ENCODE measurements at places on chromosomes 16 and 17. TPM values are rescaled to one million over a fixed set of nuclear protein-coding genes. Genes with fewer than 3 reads are reported as not detected.

The ICAM2 gene
- total RNA-seq, result 55.7 TPM

DNA sequence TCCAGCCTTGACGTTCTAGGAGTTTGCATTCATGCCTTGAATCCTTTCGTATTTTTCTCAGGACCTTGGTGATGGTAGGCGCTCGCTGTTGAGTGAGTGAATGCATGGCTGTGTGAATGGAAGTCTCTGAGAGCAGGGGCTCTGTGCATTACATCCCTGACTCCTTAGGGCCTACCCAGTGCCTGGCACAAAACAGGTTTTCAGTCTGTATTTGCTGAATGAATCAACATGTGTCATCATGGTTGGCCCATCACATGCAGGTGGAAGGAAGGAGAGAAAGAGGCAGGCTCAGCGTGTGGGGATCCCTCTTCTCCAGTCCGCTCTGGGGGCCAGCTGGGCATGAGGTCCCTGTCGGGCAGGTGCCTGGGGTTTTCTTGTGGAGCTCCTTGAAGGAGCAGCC lies 8.7 kb downstream of the RAP1GAP2 start:
- H3K4me3 ChIP-seq, result no peak overlapping the region
- peaks cover 10% of the 10 kb centered on the region for H3K4me1 ChIP-seq
- no peak for DNase-seq
- H3K27me3 ChIP-seq, result no peaks in the 10 kb centered on the region
- no peaks in the 10 kb centered on the region for H3K36me3 ChIP-seq
- H3K27ac ChIP-seq, result no peak overlapping the region

DNA sequence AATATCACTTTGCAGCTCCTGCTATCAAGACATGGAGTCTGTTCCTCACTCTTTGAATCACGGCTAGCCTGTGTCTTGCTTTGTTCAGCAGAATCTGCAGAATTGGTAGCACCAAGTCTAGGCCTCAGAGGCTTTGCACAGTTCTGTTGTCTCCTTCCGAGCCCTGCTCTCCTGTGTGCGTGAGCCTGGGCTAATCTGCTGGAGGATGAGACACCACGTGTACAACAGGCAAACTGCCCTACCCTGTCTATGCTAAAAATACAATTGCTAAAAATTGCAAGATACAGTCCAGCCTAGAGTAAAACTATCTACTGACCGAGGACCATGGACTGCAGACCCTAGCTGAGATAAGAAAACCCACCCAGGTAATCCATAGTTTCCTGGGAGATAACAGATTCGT lies 484.7 kb downstream of the NPIPA7 start:
- no peaks in the 10 kb centered on the region for H3K4me1 ChIP-seq
- no peak overlapping the region for H3K4me3 ChIP-seq
- no peaks in the 10 kb centered on the region for H3K27me3 ChIP-seq
- H3K27ac ChIP-seq, result no peak overlapping the region
- DNase-seq, result no peak
- no peaks in the 10 kb centered on the region for H3K36me3 ChIP-seq

The SLC9A5 gene
- total RNA-seq, result 7.6 TPM

- no peaks in the 10 kb centered on the region for H3K27me3 ChIP-seq
- peaks cover 54% of the 10 kb centered on the region for H3K4me1 ChIP-seq
Measured at GRCh38 chr17:14125518-14126137, 56.3 kb downstream of the COX10 start.

- peaks cover 41% of the 10 kb centered on the region for H3K4me1 ChIP-seq
- DNase-seq, result no peak
- no peak overlapping the region for H3K4me3 ChIP-seq
- H3K27me3 ChIP-seq, result no peaks in the 10 kb centered on the region
- peaks cover 2% of the 10 kb centered on the region for H3K36me3 ChIP-seq
Measured at GRCh38 chr16:24135624-24136565, 120.2 kb upstream of the CACNG3 start.

DNA sequence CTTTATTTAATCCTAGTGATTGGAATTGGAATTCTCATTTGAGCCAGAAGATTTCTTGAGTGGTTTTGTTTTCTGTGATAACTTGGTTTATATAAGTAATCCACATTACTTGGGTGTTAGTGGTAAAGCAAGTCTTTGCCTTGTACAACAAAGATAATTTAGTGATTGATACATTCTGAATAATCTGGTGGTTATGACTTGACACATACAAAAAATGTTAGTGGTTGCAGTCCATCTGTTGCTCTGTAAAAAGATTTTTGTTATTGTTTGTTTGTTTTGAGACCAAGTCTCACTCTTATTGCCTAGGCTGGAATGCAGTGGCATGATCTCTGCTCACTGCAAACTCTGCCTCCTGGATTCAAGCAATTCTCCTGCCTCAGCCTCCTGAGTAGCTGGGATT lies 13.2 kb downstream of the OMG start:
- DNase-seq, result no peak
- H3K36me3 ChIP-seq, result peaks cover 2% of the 10 kb centered on the region
- H3K27me3 ChIP-seq, result no peaks in the 10 kb centered on the region
- H3K4me1 ChIP-seq, result peaks cover 13% of the 10 kb centered on the region
- H3K4me3 ChIP-seq, result no peak overlapping the region

- peaks cover 58% of the 10 kb centered on the region for H3K4me1 ChIP-seq
- DNase-seq, result no peak
- H3K4me3 ChIP-seq, result no peak overlapping the region
- peaks cover 3% of the 10 kb centered on the region for H3K36me3 ChIP-seq
Measured at GRCh38 chr17:40448639-40449261, 5.5 kb downstream of the IGFBP4 start.

The SNAI3 gene
- 10.5 TPM for total RNA-seq

The NTN3 gene
- not detected for total RNA-seq

DNA sequence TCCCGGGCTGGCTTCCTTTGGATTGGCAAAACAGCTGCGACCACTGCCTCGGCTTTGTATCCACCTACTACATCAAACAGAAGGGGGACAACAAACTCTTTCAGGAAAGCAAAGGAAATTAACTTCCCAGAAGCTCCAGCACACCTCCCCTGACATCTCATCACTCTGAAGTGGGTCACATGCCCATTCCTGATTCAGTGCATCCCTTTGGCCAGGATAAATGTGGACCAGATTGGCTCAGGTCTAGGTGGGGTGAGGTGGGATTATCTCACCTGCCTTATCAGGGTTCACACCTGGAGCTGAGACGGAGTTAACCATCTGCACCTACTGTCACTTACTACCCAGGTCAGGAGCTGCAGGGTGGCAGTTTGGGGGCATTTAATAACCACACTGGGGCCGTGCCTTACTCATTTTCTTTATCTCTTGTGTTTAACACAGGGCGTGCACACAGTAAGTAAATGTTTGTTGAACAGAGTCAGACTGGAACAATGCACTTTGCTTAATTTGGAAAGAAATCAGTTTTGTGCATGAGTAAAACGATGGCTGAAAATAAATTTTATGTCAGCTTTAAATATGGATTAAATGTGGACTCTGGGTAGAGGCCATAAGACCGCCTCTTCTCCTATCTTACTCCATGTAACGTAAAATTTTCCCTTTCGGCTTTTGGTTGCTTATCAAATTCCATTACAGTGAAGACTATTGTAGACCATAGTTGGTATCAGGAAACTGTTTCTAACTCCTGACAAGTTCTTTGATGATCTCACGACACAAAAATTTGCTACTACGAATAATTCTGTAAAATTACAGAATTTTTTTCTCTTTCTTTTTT lies 36.0 kb downstream of the IQCK start:
- no peaks in the 10 kb centered on the region for H3K4me1 ChIP-seq
- DNase-seq, result no peak
- no peak overlapping the region for H3K4me3 ChIP-seq

DNA sequence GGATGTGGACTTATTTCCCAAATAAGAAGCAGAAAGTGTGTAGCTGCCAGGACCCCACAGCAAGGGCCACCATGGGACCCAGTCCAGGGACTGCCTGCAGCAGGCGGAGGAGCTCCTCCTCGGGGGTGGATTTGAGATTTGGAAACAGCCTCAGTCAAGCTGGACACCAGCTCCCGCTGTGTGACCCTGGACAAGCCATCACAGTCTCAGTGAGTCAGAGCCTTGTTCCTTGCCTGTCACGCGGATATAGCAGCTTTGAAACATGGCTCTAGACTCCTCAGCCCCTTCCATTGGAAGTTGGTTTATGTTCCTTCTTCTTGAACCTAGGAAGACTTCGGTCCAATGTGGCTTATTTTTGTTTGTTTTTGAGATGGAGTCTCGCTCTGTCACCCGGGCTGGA lies 12.5 kb upstream of the DPEP1 start:
- H3K4me1 ChIP-seq, result peaks cover 12% of the 10 kb centered on the region
- H3K4me3 ChIP-seq, result no peak overlapping the region
- DNase-seq, result no peak
- no peak overlapping the region for H3K27ac ChIP-seq
- no peaks in the 10 kb centered on the region for H3K36me3 ChIP-seq

The CCL1 gene
- not detected for total RNA-seq

DNA sequence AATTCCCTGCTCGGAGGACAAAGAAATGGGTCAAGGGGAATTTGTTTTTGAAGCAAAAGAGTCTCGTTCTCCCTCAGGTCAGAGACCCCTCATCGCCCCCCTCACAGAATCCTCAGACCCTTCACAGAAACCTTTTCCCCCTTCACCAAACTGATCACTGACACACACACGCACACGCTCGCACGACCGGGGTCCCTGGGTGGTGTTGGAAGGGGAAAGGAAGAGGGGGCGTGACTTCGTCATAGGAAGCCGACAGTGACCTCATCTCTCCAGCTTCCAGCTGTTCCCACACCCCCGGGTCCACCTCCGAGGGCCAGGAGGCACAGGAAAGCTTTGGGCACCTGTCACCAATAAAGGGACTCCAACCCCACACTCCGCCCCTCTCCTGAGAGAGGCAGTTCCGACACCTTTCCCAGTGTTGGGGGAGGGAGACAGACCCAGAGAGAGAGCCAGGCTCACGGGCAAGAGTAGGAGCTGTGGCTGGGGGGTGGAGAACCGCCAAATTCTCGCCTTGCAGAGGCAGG lies 1.2 kb downstream of the ASGR1 start:
- peaks cover 12% of the 10 kb centered on the region for H3K4me1 ChIP-seq
- no peak overlapping the region for H3K27ac ChIP-seq
- no peaks in the 10 kb centered on the region for H3K36me3 ChIP-seq
- no peak for DNase-seq
- H3K4me3 ChIP-seq, result peak overlapping the region; percentile 82
- peaks cover 11% of the 10 kb centered on the region for H3K27me3 ChIP-seq

The PDIA2 gene
- 0.42 TPM for total RNA-seq

The HEATR9 gene
- 0.46 TPM for total RNA-seq

DNA sequence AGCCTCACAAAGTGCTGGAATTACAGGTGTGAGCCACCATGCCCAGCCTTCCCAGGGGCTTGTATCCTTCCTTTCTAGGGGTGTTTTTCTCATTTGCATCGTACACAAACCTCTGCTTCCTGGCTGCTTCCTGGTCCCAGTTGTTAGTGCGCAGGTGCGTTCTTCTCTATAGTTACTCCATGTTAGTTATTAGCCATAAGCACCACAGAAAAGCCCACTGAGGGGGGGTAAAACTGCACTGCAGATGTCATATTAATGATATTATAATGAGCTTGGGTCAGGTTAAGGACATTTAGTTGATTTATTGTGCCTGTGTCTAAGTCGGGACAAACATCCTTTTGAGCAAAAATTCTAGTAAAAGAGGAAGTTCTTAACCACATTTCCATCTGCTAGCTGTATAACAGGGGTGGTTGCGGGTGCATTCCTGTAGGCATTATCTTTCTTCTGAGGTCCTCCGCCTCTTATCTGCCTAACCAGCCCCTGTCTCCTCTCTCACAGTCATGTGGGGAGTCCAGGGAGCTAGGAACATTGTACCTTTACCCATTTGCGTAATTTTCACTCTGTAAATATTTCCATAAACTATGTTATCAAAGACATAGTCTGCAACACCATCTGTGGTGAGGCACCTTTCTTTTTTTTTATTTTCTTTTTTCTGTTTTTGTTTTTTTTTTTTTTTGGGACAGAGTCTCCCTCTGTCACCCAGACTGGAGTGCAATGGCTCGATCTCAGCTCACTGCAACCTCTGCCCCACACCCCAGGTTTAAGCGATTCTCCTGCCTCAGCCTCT lies 23.6 kb upstream of the ATF7IP2 start:
- peak overlapping the region; percentile 26 for H3K27ac ChIP-seq
- peak overlapping the region; percentile 33 for H3K4me3 ChIP-seq
- H3K27me3 ChIP-seq, result no peaks in the 10 kb centered on the region
- no peak for DNase-seq
- peaks cover 2% of the 10 kb centered on the region for H3K36me3 ChIP-seq

The ITGAD gene
- 0.05 TPM for total RNA-seq

DNA sequence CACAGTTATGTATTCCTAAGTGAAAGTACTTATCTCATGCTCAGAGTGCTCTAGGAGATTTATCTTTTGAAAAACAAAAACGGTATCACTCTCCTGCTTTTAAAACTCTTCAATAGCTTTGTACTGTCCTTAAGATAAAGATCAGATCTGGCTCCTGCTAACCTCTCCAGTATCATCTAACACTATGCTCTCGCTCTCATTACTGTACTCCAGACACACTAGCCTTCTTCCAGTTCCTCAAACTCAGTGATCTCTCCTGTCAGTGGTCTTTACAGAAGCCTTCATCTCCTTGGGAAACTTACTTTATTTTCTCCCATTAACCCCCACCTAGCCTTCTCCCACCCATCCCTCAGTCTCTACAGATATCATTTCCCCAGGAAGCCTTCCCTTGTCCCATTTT lies 10.1 kb downstream of the ULK2 start:
- H3K27me3 ChIP-seq, result no peaks in the 10 kb centered on the region
- no peak overlapping the region for H3K27ac ChIP-seq
- no peak overlapping the region for H3K4me3 ChIP-seq
- no peak for DNase-seq
- H3K36me3 ChIP-seq, result no peaks in the 10 kb centered on the region
- no peaks in the 10 kb centered on the region for H3K4me1 ChIP-seq

DNA sequence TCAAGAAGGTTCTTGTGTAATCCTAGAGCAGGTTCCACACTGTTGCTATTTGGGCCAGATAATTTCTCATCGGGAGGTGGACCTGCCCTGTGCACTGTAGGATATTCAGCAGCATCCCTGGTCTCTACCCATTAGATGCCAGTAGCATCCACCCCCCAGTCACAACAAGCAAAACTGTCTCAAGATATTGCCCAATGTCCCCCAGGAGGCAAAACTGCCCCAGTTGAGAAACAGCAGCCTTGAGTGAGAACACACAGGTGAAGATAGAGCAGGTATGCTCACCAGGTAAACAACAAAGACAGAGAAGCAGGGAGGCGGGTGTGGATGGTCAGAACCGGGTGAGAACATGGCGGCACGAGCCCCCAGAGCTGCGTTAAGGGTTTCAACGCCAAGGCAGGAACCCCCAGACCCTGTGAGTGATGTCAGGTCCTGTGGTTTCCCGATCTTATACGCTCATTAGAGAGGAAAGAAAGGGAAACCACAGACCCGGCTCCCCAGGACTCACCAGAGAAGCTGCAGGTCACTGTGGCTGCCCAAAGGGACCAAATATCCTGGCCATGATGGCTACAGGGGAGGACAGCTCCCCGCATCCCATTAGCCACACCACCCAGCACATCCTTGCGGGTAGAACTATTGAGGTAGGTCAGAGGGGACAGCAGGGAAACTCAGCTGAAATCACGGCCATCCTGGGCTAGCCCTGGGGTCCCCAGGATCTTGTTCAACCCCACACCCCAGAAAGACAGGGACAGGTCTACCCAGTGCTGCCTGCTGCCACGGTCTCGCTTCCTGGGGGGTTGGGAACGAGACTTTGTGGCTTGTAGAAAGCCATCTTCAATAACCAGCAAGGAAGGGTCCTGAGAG lies 21.2 kb downstream of the CDC42EP4 start:
- no peak overlapping the region for H3K4me3 ChIP-seq
- H3K27me3 ChIP-seq, result peaks cover 5% of the 10 kb centered on the region
- no peak overlapping the region for H3K27ac ChIP-seq
- H3K36me3 ChIP-seq, result no peaks in the 10 kb centered on the region
- DNase-seq, result no peak
